Astrocyte of the spinal cord (primary cell): ENCODE measurements at places on chromosomes 5 and 9.

GRCh38 chr5:134345996-134346395, 21.0 kb downstream of the CDKL3 start:
- DNase-seq = no peak

DNA sequence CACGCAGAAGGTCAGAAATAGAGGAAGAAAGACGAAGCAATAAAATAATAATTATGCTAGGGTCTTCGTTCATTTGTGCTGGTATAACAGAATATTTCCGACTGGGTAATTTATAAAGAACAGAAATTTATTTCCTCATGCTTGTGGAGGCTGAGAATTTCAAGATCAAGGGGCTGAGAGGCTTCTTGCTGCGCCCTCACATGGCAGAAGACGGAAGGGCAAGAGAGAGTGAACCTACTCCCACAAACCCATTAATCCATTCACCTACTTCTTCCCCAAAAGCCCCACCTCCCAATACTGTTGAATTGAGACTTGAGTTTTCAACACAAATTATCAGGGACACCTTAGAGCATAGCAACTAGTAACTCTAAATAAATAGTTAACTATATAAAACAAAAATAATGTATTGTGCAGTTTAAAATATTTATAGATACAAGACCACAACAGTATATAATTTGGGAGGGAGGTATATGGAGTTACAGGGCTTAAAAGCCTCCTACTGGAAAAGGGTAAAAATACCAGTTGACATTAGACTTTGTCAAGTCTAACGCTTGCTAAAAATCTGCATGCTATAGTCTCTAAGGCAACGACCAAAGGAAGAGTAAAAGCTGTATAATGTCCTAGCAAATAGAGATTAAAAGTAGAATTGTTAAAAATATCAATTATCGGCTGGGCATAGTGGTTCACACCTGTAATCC, 40.3 kb upstream of the NAA35 start:
- DNase-seq = peak; percentile 29

DNA sequence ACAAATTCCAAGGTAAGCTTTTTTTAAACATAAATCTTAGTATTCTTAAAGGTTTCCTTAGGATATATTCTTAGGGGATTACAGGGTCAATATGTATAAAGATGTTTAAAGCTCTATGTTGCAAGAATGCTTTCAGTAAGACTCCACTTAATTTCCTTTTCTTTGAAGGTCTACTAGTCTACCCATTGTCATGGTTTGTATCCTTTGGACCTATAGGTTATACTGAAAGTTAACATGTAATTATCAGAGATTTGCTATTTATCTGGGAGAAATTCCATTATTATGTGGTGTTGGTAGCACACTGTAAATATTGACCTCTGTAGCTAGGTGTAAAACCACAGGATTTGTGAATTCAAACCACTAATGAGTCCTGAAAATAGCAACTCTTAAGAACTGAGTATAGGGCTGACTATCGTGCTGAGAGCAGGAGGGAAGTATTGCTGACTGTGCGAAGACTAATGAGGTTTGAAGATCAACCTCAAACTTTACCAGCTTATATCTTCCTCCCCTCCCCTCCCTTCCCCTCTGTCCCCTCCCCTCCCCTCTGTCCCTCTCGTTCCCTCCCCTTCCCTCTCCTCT, 85.6 kb downstream of the GADD45G start:
- DNase-seq = no peak

DNA sequence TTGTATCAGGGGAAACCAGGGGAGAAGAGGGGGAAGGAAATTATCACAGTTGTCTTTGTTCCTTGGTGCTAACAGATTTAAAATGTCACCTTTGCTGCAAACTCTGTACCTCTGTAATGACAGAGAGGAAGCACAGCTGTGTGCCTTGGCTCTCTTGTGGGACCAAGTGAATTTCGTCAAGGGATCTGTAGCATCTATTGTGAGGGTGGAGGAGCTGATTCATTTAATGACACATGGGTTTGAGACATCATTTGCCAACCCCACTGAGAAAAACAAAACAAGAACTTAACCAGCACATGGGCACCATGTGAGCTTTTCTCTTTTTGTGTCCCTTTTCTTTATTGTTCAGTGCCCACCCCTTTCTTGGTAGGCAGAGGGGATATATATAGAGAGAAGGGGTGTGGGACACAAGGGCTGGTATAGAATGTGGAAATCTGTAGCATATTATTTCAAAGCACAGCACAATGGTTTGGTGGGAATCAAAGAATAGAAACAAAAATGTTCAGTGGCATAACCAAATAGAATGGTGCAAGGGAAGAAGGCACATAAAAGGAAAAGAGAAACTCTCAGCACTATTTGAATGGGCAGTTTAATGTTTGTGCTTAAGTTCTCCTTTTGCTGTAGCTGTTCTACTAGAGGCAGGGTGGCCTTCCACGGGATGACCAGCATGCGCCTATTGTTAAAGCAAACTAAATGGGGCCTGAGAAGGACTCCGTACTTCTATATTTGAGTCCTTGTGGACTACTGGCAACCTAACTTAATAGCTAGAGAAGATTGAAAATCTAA, 63.3 kb downstream of the LIX1 start:
- no peak for DNase-seq

GRCh38 chr5:170638051-170638450, 134.2 kb downstream of the KCNIP1 start:
- DNase-seq = no peak
